ENCODE measurements at places on chromosomes 1 and 21. TPM values are rescaled to one million over a fixed set of nuclear protein-coding genes. Genes with fewer than 3 reads are reported as not detected.

ACTL8 gene
- not detected for total RNA-seq

LRRC38 gene
- total RNA-seq: 7.5 TPM

SERPINC1 gene
- 125 TPM for total RNA-seq

ZMYM1 gene
- total RNA-seq: 18.7 TPM

DMBX1 gene
- not detected for total RNA-seq

ADGRL2 gene
- 139 TPM for total RNA-seq

PDZK1IP1 gene
- total RNA-seq: not detected

MAGI3 gene
- 22.4 TPM for total RNA-seq

AADACL3 gene
- total RNA-seq: 0.10 TPM

NEGR1 gene
- 2.8 TPM for total RNA-seq

TRIM62 gene
- total RNA-seq: 2.5 TPM

CCDC185 gene
- not detected for total RNA-seq

C8B gene
- total RNA-seq: 22.1 TPM

NBPF6 gene
- total RNA-seq: not detected

TRABD2B gene
- total RNA-seq: 1.00 TPM

ATP5IF1 gene
- total RNA-seq: 258 TPM

SLC44A3 gene
- 70.2 TPM for total RNA-seq

DYNLT5 gene
- not detected for total RNA-seq

PADI2 gene
- total RNA-seq: 11.7 TPM

ORC1 gene
- total RNA-seq: 3.1 TPM

TCHH gene
- not detected for total RNA-seq

PHLDA3 gene
- total RNA-seq: 24.4 TPM

- DNase-seq: no peak
Measured at GRCh38 chr1:68173283-68173935, 58.9 kb downstream of the WLS start.

DNA sequence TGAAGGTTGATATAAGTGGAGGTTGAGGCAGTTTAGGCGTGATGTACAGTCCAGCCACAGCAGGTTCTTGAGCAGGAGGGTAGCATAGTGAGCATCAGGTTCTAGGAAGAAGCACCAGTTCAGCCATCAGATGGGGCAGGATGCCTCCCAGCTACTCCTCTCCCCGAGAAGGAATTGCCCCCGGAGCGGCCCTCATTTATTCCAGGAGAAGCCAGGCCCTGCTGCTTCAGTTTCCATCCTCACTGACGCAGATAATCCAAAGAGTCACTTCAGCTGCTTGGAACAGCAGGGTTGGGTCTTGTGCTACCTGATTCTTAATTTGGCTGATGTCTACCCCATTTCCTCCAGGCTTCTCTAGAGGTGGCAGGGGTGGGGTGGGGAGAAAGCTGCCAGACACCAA lies 54.7 kb downstream of the LACTBL1 start:
- DNase-seq: no peak

- DNase-seq: no peak
Measured at GRCh38 chr1:15937146-15937545, 38.8 kb downstream of the ZBTB17 start.

- DNase-seq: no peak
Measured at GRCh38 chr1:41752514-41753170, 166.1 kb downstream of the HIVEP3 start.

DNA sequence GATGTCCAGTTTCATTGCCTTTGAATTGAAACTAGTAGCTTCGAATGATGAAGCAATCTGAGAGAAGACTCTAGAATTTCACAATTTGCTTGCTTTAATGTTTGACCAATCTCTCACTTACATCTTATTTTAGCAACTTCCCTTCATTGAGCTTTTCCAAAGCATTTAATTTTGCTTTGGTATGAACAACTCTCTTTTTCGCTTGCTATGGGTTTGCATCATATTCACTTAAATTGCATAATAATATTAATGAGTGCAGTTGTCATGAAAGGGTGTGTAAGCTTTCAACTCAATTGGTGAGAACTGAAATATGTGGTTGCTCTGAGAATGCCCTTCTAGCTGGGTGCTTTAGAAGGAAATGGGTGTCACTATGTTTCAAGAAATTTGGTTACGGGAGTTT lies 309.2 kb downstream of the HLX start:
- no peak for DNase-seq

DNA sequence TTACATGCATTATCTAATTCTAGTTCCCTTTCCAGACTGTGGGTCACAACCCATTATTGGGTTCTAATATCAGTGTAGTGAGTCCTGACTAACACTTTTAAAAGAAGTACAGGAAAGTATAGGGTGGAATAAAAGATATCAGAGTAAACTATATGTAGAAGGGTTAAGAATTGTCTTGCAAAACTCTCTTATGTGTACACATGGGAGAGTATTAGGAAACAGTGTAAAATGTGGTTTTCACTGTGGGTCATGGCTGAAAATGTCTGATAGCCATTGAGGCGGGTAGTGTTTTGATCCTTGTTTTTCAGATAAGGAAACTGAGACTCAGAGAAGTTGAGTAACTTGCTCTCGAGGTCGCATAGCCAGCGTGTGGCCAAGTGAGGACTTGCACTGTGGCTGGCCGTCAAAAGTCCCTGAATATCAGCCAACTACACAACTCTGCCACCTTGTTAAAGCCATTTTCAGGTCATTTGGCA lies 18.5 kb upstream of the MTARC1 start:
- DNase-seq: no peak

GRCh38 chr1:235930543-235930942 lies 63.8 kb upstream of the LYST start:
- DNase-seq: no peak

GRCh38 chr1:168470901-168471431 lies 72.8 kb downstream of the XCL2 start:
- peak; percentile 59 for DNase-seq

GRCh38 chr21:38306433-38307141 lies 49.8 kb downstream of the KCNJ15 start:
- peak; percentile 39 for DNase-seq

DNA sequence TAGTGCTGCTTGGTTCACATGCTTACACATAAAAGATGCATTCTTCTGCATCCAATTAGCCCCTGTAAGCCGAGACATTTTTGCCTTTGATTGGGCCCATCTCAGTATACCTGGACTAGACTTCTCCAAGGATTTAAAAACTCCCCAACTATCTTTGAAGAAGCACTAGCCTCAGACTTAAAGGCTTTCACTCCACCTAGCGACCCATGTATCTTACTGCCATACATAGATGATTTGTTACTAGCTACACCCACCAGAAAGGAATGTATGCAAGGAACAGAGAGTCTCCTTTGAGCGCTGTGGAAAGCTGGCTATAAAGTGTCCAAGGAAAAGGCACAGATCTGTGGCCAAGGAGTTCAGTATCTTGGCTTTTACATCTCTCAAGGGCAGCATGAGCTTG lies 91.7 kb downstream of the LIPI start:
- peak; percentile 33 for DNase-seq

GRCh38 chr1:6538956-6539355 lies 15.4 kb downstream of the NOL9 start:
- no peak for DNase-seq

DNA sequence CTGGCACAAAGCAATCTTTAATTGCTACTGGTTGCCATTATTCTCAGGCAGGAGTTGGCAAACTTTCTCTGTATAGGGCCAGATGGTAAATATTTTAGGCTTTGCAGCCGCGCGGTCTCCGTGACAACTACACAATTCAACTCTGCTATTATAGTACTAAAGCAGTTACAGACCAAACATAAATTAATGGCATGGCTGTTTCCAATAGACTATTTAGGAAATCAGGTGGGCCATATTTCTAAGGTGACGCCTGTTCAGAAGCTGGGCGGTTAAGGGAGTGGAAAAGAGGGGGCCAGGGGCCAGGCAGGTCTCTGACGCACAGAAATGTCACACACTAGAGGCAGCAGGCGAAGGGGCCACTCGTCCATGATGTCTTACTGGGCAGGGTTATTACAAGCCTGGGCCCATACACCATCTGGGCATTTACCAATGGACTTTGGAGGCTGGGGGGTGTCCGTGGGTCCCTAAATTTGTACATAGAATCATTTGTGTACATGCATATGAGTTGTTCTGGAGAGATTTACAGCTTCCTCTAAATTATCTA lies 80.1 kb downstream of the STUM start:
- no peak for DNase-seq

DNA sequence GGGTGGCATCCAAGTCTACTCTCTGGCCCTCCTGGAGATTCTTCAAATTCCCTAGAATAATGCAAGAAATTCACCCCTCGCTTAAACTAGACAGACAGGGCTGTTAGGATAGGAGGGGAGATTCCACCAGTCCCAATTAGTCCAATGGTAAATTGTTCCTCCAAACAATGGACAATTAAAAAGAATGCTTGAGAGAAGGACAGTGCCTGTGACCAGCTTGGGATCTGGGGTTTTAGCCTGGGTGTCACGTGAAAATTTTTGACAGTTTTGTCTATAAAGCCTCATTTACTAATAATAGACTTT lies 177.7 kb upstream of the RAB4A start:
- DNase-seq: no peak

- no peak for DNase-seq
Measured at GRCh38 chr1:36594023-36594422, 111.3 kb upstream of the CSF3R start.

- DNase-seq: no peak
Measured at GRCh38 chr1:223179786-223180185, 36.7 kb upstream of the TLR5 start.

GRCh38 chr1:103250441-103250861 lies 142.1 kb upstream of the COL11A1 start:
- peak; percentile 8 for DNase-seq

DNA sequence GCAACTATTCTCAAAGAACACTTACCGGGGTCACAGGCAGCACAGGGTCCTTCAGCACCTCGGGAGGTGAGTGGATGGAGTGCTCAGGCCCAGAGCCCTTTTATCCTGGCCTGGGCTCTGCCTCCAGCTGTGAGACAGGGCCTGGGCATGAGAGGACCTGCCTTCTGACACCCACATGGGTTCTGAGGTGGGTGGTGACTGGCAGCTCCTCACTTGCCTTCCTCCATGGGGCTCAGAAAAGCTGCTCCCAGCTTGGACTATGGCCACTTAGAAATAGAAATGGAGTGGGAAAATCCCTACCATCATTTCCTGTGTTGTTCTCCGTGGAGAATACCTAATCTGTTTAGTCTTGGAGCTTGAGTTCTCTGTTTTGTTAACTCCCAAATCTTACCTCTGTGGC lies at the start of gene LCE1C:
Gene LCE1C (minus strand): TSS at position 76 of the 400 bp plus-strand sequence. CDS start 1,173 bp downstream, outside the sequence.
- DNase-seq: no peak

GRCh38 chr1:205923651-205924459 lies 19.4 kb downstream of the SLC26A9 start:
- no peak for DNase-seq

- DNase-seq: peak; percentile 72
Measured at GRCh38 chr1:30966690-30967369, 58.3 kb upstream of the SDC3 start.

- DNase-seq: no peak
Measured at GRCh38 chr1:53093451-53093754, 31.4 kb downstream of the PODN start.

- DNase-seq: peak; percentile 82
Measured at GRCh38 chr1:154546264-154547063, 12.0 kb downstream of the UBE2Q1 start.

DNA sequence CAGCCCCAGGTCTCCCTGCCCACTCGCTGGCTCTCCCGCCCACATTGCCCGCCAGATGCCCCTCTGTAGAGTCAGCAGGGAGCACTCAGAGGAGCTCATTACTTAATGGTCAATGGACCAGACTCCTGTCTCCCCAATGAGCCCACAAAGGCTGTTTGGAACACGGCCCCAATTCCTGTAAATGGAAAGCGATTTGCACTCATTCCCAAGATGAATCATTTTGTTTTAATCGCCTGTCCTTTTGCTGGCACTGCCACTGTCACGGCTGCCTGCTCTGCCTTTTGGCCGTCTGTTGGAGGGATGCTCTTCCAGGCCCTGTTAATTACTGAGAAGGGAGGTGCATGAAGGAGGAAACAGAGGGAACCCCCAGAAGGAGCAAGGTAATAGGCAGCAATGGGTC lies 44.8 kb upstream of the ATP2B4 start:
- DNase-seq: no peak

DNA sequence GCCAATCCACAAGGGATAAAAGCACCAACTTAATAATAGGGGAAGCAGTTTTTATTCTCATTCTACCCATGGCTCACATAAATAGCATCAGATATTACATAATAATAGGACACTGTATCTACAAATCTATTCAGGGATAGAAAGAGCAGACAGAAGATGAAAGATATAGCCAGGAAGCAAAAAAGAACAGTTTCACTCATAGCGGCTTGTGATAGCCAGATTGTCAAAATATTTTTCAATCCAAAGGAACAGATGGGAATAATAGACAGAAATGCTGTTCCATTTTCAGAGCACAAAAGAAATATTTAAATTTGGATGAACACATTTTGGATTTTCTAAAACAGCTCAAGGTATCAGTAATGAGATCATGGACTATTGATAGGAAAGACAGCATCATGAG lies 232.5 kb upstream of the GREM2 start:
- no peak for DNase-seq

DNA sequence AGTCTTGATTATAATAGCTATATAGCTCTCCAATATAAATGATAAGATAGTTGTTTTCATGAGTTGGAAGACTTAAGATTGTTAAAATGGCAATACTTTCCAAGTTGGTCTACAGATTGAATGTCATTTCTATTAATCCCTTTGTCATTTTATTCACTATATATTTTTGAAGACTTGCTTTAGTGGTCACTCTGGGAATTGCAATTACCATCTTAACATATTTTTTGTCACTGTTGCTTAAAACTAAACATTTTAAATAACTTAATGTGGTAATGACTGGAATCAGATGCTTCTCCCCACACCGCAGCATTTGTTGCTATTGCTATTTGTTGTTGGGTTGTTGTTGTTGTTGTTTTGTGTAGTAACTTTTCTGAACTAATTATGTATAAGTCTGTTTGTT lies 1592.9 kb downstream of the MRPL39 start:
- no peak for DNase-seq

- no peak for DNase-seq
Measured at GRCh38 chr1:184574588-184574987, 180.1 kb downstream of the EDEM3 start.

GRCh38 chr1:216081445-216081844 lies 341.8 kb downstream of the USH2A start:
- DNase-seq: no peak

DNA sequence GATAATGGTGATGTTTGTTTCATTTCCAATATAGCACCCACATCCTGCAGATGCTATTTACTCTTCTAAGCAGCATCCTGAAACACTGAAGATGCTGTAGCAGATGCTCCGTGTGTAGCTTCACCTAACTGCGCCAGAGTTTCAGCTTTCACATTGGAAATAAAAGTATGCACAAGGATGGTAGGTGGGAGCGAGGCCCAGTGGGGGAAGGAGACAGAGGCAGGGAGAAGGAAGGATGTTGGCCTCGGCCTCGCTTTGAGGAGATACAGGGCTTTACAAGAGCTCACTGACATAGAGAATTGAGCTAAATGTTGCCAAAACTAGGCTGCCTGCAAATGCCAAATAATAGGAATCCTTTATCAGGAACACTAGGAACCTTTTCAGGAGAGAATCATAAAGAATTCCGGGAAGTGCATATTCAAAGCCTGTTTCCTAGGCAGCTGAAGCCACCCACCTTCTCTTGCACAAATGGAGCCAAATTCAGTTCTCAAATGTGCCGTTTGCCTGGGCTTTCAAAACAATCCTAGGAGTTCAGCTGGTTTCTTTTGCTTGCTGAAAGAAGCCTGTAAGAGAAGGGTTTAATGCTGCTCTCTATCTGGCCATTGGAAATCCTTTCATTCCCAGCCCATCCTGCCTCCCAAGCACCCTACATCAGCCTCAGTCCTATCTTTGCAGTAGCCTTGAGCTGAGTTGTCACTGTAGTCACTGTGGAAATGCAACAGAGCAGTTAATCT lies 135.4 kb upstream of the ATP1B1 start:
- DNase-seq: no peak
